Fibroblast of lung (primary cell): ENCODE measurements at places on chromosomes 2 and 18.

GRCh38 chr18:68779169-68779568 lies 18.7 kb upstream of the CCDC102B start:
- DNase-seq = no peak

DNA sequence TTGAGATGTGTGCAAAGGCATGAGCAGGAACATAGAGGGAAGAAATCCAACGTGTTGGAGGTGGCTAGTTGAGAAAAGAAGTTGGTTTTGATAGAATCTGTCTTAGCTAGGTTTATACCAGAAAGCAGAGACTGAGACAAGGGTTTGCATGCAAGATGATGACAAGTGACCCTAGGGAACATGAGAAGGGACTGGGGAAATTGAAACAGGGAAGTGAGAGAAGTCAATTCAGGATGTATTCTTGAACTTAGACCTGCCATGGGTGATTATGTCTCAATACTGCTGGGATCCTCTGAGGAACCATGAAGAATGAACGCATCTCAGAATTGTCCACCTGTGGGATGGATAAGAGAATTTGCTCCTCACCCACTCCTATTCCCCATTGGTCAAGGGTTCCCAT lies 20.5 kb downstream of the IL36A start:
- no peak for DNase-seq

- no peak for DNase-seq
Observed at GRCh38 chr18:77990131-77990530, 740.5 kb downstream of the GALR1 start.

GRCh38 chr2:163253621-163254285 lies 415.2 kb upstream of the KCNH7 start:
- no peak for DNase-seq

- DNase-seq = no peak
Observed at GRCh38 chr18:77559274-77559910, 309.7 kb downstream of the GALR1 start.

DNA sequence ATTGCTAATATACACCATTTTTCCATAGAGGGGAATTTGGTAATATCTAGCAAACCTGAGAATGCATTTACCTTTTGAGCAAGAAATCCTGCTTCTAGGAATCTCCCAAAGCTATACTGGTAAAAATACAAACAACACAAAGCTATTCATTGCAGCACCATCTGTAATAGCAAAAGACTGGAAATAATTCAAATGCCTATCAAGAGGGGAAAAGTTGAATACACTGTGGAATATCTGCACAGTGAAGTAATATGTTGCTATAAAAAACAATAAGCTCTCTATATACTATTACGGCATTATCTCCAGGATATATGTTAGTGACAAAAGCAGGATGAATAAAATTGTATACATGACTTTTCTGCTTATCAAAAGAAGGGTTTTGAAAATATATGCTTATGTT lies 112.3 kb upstream of the CHAC2 start:
- no peak for DNase-seq

GRCh38 chr2:2640371-2640770 lies 309.3 kb upstream of the MYT1L start:
- no peak for DNase-seq

DNA sequence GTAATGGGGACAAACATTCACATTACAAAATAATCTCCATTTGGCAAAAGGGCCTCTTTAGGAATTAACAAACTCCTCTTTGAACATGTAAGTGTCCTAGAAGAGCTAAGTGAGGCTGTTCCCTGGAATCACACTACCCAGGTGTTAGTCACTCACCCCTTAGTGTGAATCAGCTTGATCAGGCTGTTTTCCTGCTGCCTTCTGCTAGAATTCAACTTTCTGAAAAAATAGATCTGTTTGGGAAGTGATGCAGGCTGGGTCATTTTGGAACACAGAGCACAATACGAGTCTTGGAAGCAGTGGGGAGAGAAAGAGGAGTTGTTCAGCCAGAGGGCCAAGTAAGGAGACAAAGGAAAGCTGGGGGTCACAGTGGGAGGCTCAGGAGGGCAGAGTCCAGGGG lies 40.0 kb downstream of the TTC32 start:
- no peak for DNase-seq

GRCh38 chr2:38528008-38528442 lies 74.7 kb downstream of the HNRNPLL start:
- peak; percentile 58 for DNase-seq

GRCh38 chr2:71544919-71545571 lies 91.7 kb downstream of the DYSF start:
- no peak for DNase-seq

DNA sequence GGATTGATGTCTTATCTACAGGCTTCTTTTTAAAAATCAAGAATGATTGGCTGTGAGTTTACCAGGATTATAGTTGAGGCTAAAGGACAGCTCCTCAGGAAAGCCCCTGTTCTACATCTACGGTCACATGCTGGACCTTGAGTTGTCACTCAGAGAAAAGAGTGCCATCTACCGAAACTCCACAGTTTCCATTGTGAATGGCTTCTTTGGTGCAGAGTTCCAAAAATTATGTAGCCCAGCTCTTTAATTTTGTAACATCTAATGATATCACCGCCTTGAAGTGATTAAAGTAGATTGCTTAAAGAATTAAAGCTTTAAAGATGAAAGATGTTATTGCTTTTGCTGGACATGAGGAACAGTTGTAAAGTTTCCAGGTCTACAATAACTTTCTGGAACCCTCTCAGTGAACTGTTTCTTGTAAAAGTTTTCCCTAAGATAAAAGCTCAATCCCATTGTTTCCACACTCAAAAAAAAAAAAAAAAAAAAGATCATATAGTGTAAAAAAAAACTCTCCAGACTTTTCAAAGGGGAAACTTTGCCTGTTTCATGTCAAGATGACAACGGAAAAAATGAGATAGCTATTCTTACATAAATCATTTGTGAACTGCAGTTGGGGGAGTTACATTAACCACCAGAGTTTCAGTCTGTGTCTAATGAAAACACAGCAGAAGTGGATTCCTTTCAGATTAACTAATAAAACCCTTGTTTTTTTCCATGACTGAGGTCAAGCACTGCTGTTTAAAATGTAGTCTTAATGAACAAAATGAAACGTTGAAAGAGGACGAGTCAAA lies 4.3 kb downstream of the COL3A1 start:
- DNase-seq = peak; percentile 96

GRCh38 chr18:79405781-79406575 lies 10.2 kb downstream of the NFATC1 start:
- no peak for DNase-seq

GRCh38 chr2:166188084-166188483 lies 60.3 kb upstream of the SCN1A start:
- peak; percentile 17 for DNase-seq

DNA sequence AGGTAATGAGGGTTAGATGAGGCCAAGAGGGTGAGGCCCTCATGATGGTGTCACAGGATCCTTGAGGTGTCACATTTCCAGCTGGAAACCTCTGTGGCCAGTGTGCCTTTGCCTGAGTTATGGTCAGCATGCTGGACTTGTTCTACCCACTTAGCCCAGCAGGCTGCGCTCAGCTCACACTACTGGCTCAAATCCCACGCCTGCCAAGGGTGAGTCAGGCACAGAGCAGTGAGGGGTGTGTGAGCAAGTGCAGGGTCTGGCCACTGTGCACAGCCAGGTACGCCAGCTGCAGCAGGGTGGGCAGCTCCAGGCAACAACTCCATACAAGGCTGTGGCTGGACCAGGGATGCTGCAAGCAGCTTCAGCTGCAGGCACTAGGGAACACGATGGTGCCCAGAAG lies 616.6 kb upstream of the FSHR start:
- peak; percentile 9 for DNase-seq

GRCh38 chr2:233811732-233812131 lies 33.6 kb downstream of the MROH2A start:
- no peak for DNase-seq

- DNase-seq = no peak
Observed at GRCh38 chr2:16625201-16625729, 40.4 kb downstream of the CYRIA start.

GRCh38 chr2:2191110-2191707 lies 139.9 kb downstream of the MYT1L start:
- no peak for DNase-seq

GRCh38 chr2:20544153-20544747 lies 97.4 kb downstream of the RHOB start:
- no peak for DNase-seq

GRCh38 chr2:234032279-234032856 lies 18.1 kb upstream of the SPP2 start:
- DNase-seq = peak; percentile 88

DNA sequence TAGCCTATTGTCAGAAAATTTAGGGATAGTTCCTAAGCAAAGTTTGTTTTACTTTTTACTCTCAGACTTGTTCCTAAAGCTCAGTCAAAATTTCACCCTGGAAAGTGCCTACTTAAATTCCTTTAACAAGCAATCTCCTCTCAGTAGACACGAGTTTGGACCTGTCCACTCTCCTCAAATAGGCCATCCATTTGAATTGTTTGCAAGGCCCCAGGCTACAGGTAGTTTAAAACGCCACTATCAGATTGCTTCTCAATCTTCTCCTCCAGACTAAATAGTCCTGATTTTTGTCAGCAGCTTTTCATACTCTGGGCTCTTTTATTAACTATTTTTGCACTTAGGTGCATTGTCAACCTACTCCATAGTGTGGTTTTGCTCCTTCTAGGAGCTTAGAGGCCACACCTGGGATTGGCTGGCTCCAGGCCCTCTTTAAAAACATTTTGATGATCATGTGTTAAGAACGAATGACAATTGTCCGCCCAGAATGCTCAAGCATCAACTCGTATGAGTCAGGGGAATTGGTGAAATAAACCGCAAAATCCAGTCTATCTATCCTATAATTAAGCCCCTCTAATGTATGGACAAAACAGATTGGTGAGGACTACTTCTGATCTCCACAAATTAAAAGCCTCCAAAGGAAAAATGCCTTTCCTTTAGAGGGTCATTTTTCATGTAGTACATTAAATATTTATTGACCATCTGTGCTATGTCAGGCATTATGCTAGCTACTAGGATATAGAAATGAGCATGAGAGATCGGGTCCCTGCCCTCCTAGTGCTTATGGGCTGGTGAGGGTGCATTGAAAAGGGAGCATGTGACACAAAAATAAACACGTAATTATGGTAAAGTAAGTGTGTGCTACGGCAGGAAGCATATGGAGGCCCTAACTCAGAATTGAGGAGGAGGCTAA lies 333.8 kb upstream of the TNP1 start:
- no peak for DNase-seq

DNA sequence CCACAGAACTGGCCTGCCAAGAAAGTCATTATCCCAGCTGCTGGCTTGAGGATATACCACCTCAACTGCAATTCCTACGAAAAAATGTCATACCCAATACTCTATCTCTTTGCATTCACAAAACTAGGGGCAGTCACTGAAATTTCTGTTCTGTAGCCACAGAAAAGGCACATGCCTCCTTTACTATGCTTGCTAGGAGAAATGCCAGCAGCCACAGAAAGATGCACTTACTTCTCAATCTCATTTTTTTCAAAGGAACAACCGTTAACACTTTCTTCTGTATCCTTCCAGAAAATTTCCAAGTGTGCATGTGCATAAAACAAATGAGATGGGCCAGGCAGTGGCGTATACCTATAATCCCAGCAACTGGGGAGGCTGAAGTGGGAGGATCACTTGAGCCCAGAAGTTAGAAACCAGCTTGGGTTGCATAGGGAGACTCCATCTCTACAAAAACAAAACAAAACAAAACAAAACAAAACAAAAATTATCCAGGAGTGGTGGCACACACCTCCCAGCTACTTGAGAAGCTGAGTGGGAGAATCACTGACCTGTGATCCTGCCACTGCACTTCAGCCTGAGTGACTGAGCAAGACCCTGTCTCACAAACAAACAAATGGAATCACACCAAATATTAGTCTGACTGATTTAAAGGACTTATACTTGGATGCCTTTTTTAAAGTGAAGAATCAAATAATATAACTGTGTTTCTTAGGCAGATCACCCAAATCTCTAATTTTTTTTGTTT lies 22.4 kb upstream of the PUM2 start:
- DNase-seq = no peak

- no peak for DNase-seq
Observed at GRCh38 chr2:236644067-236644466, 74.4 kb downstream of the ACKR3 start.

DNA sequence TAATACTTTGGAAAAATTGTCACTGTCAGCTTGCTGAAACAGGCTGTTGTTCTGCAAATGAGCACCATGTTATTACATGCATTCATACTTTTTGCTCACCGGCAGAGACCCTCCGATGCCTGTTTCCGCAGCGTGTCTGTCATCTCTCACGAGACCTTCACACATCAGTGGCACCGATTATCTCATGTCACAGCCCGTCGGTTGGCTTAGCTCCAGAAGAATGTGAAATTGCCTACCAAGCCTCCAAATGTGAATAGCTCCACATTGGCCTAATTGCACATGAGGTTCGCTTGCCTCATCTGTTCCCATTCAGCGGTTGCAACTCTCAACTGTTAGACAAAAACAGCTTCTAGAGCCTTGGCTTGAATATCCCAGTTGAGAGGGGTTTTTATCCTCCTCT lies 233.0 kb downstream of the ACTR3 start:
- DNase-seq = no peak

DNA sequence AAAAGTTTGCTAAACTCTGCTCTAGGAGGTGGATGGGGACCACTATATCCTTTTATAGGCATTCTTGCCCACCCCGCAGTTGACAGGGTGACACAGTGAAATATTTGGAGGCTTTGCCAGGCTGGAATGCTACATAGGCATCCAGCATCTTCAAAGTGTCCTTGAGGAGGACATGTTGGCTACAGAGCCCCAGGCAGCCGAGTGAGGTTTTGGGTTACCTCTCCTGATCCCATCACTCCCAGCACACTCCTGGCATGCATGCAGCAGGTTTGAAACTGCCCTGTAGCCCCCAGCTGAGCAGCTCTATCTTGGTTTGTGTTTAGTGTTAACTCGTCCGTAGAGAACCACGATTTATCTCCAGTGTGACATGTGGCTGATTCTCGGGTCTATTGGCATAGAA lies 7.3 kb downstream of the FOSL2 start:
- DNase-seq = no peak

DNA sequence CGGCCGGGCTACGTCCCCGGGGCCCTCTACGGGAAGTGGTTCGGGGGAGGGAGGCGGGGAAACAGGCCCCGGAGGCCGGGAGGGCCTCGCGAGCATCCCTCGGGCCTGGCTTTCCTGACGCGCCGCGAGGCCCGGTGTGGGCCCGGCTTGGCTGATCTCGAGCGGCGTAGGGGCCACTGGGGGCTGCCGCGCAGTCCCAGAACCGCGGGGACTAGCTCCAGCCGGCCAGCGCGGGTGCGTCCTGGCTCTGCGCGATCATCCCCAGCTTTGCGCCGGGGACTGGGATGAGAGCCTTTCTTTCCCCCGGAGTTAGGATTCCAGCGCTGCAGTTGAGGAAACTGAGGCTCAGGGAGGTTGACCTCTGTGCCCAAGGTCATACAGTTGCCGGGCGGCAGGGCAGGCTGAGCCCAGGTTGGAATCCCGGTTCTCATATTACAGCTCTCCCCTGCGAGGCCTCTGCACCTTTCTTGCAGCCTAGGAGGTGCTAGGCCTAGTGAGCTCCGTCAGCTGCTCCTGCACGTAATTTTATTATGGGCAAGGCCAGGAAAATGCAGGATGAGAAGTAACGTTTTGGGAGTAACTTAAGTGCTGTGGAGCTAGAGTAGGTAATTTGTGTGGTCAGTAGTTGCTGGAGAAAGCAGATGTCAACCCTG lies 501 bp downstream of the LPIN1 start:
- DNase-seq = peak; percentile 33
